ENCODE measurements at places on chromosomes 2 and 18.

DNA sequence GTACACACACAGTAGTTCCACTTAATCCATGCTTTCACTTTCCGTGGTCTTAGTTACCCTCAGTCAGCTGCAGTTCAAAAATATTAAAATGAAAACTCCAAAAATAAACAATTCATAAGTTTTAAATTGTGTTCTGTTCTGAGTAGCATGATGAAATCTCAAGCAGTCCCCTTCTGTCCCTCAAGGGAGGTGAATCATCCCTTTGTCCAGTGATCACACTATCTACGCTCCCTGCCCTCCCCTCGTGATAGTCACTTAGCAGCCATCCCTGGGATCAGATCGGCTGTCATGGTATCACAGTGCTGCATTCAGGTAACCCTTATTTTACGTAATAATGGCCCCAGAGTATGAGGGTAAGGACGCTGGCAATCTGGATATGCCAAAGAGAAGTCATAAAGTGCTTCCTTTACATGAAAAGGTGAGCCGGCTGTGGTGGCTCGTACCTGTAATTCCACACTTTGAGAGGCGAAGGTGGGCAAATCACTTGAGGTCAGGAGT lies 5.8 kb upstream of the RTN4 start:
- DNase-seq, result peak; percentile 59

DNA sequence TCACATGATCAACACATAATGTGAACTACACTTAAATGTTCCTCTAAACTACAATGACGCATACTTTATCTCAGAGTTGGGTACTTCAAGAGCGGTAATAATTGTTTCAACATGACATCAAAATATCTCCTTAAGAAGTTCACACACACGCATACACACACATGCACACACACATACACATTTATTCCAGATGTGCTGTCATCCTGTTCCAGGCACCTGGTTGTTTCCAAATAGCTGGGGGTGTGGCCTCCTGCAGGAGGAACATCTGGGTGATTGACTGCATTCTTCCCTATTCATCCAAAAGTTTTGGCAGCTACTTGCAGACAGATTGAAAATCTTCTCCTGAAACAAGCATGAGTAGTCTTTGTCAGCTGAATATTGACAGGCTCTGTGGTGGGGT lies 37.9 kb upstream of the PIK3C3 start:
- DNase-seq, result no peak

- no peak for DNase-seq
Observed at GRCh38 chr2:181396256-181397123, 60.7 kb upstream of the ITGA4 start.

DNA sequence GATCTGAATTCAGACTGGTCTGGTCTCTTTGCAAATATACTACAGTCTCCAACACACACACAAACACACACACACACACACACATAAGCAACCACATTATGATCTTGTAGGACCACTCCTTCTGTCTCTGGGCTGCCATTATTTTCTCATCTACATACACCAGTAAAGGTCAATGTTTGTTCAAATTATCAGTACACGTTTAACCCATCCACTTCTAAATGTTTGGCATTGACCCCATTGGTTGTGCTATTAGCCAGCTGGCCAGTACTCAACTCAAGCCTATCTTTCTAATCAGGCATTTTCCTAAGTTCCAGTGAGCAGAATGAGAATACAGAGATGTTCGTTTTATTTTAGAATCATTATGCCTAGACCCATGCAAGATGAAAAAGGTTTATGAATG lies 186.4 kb downstream of the CNTNAP5 start:
- DNase-seq, result no peak

DNA sequence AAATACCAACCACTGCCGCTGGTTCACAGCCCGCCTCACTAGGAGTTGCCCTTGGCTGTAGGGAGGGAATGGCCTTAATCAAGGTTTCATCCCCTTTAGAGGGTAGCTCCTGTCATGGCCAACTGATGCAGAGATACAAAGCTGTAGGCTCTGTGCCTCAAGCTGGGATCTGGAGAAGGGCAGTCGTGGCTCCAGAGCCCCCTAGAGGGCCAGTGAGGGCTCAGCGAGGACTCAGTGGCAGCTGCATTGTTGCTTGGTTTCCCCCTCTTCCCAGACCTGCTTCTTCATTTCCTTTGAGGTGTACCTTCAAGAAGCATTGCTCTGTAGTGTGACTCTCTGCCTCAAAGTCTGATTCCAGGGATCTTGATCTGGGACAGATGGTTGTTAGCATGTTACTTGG lies 302.1 kb downstream of the LPIN1 start:
- DNase-seq, result peak; percentile 13

- no peak for DNase-seq
Observed at GRCh38 chr2:96241227-96241626, 24.6 kb downstream of the TMEM127 start.

- no peak for DNase-seq
Observed at GRCh38 chr2:158766524-158766923, 28.6 kb upstream of the DAPL1 start.

GRCh38 chr2:6394276-6394675 lies 471.4 kb downstream of the CMPK2 start:
- DNase-seq, result no peak

DNA sequence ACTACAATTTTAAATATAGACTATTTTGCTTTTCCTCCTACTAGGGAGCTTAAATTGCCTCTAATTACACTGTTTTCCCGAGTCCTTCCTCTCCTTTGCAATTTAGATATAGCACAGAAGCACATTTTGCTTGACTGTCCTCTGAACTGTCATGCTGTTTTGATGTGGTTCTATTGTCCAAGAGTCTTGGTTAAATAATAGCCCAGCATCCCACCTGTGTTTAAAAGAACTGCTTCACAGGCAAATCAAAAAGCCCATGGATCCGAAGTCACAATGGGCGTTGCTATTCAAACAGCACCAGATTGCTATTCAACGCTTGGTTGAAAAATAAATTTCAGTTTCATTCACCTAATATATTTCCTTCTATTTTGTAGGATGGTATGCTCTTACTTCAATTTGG lies 22.3 kb upstream of the ACTR3 start:
- no peak for DNase-seq

GRCh38 chr2:73913414-73914054 lies 13.1 kb upstream of the DGUOK start:
- no peak for DNase-seq

- no peak for DNase-seq
Observed at GRCh38 chr2:68458981-68459380, 8.1 kb downstream of the FBXO48 start.
